ENCODE measurements at places on chromosomes 7 and 10. TPM values are rescaled to one million over a fixed set of nuclear protein-coding genes. Genes with fewer than 3 reads are reported as not detected.

Gene AKR1C8
- total RNA-seq, result not detected

Gene MMRN2
- total RNA-seq, result 120 TPM

Gene TMEM225B
- total RNA-seq, result 1.1 TPM

Gene IFIT1
- total RNA-seq, result 25.1 TPM

Gene TFPI2
- total RNA-seq, result 1.2 TPM

Gene CUZD1
- total RNA-seq, result 0.49 TPM

Gene CYP3A7
- total RNA-seq, result not detected

Gene SOSTDC1
- total RNA-seq, result not detected

Measured in subcutaneous adipose tissue (tissue), 4 donors.